ENCODE measurements at places on chromosomes 1 and 21. TPM values are rescaled to one million over a fixed set of nuclear protein-coding genes. Genes with fewer than 3 reads are reported as not detected.

Gene MYCL
- 12.5 TPM for polyA plus RNA-seq

Gene EPHA2
- 26.7 TPM for polyA plus RNA-seq

Gene RAB13
- 148 TPM for polyA plus RNA-seq

Gene GSTM5
- polyA plus RNA-seq, result 79.8 TPM

DNA sequence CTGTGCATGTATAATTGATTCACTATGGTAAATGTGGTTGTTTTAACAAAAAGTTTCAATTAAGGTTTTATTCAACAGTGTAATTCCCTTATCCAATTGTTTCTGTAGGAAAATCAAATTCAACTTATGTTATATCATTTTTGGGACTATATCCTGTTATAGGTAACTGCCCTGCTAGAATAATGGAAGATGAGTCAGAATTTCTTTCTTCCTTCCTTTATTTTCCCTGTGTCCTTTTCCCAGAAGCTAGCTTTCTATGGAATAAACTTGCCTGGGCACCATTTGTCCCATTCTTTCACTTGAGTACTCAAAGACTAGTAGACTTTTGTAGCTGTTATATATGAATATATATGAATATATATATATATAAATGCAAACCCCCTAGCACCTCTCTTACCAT lies 301.3 kb downstream of the TM2D1 start:
- DNase-seq, result no peak

- DNase-seq, result peak; percentile 27
Measured at GRCh38 chr1:218588540-218589172, 243.5 kb downstream of the TGFB2 start.

DNA sequence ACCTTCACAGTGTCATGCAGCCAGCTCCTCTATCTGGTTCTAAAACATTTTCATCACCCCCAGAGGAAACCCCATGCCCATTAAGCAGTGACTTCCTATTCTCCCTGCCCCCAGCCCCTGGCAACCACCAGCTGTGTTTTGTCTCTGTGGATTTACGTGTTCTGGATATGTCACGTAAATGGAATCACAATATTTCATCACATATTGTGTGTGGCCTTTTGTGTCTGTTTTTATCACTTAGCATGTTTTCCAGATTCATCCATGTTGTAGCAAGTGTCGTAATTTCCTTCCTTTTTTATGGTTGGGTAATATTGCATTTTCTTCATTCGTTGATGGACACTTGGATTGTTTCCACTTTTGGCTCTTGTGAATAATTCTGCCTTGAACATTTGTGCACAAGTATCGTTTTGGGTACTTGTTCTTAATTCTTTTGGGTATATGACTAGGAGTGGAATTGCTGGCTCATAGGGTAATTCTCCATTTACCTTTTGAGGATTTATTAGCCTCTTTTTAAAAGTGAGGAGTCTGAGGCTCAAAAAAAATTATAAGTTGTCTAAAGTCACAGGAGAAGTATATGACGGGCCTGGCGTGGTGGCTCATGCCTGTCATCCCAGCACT lies 127.0 kb downstream of the MRPS6 start:
- DNase-seq, result no peak

DNA sequence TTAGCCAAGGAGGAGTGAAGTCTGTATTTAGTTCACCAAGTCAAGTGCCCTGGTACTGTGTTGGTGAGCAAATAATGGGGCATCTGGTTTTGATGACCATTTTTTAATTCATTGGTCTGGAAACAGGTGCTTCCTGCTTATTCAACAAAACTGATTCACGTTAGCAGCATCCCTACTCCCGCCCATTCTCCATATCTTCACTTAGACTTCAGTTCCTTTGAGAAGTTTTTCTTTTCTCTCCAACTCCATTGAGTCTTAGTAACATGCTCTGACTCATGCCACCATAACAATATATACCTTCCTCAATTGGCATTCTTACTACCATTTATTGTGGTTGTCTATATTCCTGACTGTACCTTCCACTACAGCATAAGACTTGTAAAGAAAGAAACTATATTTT lies 468.9 kb downstream of the DPYD start:
- DNase-seq, result no peak

- DNase-seq, result no peak
Measured at GRCh38 chr1:86259390-86259789, 102.8 kb upstream of the COL24A1 start.

DNA sequence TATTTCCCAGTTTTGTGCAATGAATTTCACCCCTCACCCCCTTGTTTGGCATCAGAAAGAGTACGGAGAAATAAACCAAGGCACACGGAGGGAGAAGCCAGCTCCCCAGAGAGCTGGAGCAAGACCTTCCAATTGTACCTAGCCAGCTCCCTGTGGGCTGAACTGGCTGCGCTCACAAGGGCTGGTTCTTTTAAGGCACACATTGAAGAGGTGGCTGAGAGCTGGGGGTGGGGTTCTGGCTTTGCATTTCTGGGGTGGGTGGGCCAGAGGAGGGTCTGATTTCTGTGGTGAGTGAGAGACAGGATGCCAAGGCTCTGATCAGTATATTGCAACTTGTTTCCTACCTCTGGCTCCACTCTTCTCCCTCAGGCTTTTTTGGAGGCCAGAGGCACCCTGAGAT lies 39.5 kb upstream of the NFASC start:
- DNase-seq, result no peak

GRCh38 chr1:26349188-26349876 lies 4.6 kb downstream of the CRYBG2 start:
- DNase-seq, result no peak

- DNase-seq, result no peak
Measured at GRCh38 chr1:73042403-73042802, 760.1 kb upstream of the NEGR1 start.

DNA sequence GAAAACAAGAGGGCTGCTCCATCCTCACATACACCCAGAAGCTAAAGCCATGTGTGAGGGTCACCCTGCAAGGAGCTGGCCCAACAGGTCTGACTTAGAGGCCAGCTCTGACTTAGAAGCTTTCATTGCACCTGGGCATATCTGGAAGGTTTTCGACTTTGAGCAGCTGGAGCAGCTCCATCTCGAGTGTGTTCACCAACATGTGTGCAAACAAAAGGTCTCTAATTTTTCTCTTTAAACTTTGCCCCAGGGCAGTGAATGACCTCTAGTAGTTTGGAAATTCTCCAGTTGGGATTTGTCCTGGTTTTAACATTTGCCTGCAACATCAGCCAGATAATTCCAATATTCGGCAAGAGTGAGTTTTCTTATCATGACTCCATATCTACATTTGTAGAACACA lies 108.3 kb downstream of the TNR start:
- DNase-seq, result no peak

DNA sequence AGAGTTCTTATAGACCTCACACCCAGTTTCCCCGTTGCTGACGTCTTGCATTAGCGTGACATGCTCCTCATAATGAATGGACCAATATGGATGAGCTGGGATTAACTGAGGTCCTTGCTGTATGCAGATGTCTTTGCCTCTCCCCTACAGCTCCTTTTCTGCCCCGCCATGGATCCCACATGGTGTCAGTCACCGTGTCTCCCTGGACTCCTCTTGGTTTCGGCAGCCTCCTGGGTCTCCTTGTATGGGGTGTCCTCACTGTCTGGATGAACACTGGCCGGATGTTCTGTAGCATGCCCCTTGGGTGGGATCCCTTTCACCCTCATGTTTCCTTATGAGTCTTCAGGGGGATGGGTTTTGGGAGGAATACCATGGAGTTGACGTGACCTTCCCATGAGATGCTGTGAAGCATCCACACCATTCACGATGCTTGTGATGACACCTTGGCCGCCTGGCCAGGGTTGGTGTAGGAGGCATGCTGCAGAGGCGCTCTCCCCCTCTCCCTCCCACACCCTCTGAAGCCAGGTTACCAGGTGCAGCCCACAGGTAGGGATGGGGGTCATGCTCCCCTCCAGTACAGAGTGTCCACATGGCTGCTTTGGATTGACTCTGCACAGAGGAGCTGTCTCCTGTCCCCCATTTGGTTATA lies 4.4 kb downstream of the GJC2 start:
- DNase-seq, result no peak
